ENCODE measurements at places on chromosomes 2 and 18. TPM values are rescaled to one million over a fixed set of nuclear protein-coding genes. Genes with fewer than 3 reads are reported as not detected.

Gene DNAJC5G
- total RNA-seq: not detected

Gene KIAA2012
- total RNA-seq: not detected

Gene GLI2
- total RNA-seq: 0.32 TPM

Gene CIB4
- not detected for total RNA-seq

Gene SFTPB
- total RNA-seq: not detected

Gene ANKRD30BL
- not detected for total RNA-seq

Gene SRSF7
- total RNA-seq: 417 TPM

Gene RRM2
- total RNA-seq: 351 TPM

Gene RGPD4
- not detected for total RNA-seq

Gene EPB41L3
- total RNA-seq: 1.7 TPM

DNA sequence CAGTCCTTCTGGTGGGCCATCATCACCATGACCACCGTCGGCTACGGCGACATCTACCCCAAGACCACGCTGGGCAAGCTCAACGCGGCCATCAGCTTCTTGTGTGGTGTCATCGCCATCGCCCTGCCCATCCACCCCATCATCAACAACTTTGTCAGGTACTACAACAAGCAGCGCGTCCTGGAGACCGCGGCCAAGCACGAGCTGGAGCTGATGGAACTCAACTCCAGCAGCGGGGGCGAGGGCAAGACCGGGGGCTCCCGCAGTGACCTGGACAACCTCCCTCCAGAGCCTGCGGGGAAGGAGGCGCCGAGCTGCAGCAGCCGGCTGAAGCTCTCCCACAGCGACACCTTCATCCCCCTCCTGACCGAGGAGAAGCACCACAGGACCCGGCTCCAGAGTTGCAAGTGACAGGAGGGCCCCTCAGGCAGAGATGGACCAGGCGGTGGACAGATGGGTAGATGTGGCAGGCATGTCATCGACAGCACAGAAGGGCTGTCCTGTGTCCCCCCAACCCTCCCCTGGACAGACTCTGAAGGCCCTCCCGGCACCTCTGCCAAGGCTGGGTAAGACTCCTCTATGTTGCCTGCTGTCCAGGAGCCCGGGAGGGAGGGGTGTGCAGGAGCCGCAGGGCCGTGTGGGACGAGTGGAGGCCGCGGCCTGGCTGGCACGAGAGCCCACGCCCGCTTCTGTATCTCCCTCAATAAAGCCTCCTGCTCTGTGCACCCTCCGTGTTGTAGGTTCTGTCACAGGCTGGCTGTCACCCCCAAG, 2.0 kb downstream of the KCNF1 start:
- DNase-seq: no peak
- peaks cover 16% of the 10 kb centered on the region for H3K27me3 ChIP-seq
- H3K36me3 ChIP-seq: no peaks in the 10 kb centered on the region
- H3K4me1 ChIP-seq: no peaks in the 10 kb centered on the region
- H3K27ac ChIP-seq: no peak overlapping the region
- no peak overlapping the region for H3K4me3 ChIP-seq

- peaks cover 12% of the 10 kb centered on the region for H3K27me3 ChIP-seq
- H3K4me3 ChIP-seq: no peak overlapping the region
- no peaks in the 10 kb centered on the region for H3K4me1 ChIP-seq
These were observed 43.3 kb downstream of the ZNF532 start for GRCh38 chr18:58908006-58908405.

DNA sequence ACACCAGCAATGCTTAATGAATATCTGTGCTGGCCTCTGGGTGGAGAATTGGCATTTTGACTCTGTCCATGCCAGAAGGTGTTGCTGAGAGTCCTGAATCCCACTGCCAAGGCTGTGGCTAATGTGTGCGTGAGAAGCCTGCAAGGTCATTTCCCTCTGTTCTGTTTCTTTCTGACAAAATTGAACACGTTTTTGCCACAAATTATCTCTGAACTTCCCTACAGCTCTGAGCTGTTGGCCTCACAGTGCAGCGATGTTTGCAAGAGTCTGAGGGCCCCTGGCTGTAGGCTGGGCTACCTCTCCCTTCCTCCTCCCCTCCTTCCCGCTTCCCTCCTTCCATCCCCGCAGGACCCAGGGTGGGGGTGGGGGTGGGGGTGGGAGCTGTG, 154.1 kb upstream of the HS6ST1 start:
- H3K27ac ChIP-seq: peak overlapping the region; percentile 52
- DNase-seq: no peak
- peaks cover 20% of the 10 kb centered on the region for H3K4me1 ChIP-seq
- H3K27me3 ChIP-seq: peaks cover 4% of the 10 kb centered on the region
- no peak overlapping the region for H3K4me3 ChIP-seq

DNA sequence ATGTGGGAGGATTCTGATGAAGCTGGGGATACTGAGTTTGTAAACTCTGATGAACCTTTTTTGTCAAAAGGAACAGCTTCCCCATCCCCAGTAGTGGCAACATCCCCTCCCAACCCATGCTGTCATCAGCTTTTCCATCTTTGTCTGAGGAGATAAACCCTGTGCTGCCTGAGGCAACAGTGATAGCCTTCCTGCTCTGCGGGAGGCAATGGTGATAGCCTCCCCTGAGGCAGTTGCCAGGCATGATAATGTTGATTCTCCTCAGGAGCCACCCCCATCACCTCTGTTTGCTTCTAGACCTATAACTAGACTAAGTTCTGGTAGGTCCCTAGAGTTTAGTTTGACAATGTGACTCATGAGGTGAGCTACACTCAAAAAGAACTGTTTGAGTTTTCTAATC, 97.5 kb downstream of the ERBB4 start:
- DNase-seq: no peak
- no peaks in the 10 kb centered on the region for H3K36me3 ChIP-seq
- no peaks in the 10 kb centered on the region for H3K4me1 ChIP-seq
- H3K27ac ChIP-seq: no peak overlapping the region

GRCh38 chr18:62379051-62379450, 53.9 kb downstream of the TNFRSF11A start:
- H3K27ac ChIP-seq: peak overlapping the region; percentile 40
- H3K36me3 ChIP-seq: peaks cover 43% of the 10 kb centered on the region
- no peak for DNase-seq
- H3K4me3 ChIP-seq: no peak overlapping the region
- H3K4me1 ChIP-seq: peaks cover 55% of the 10 kb centered on the region

DNA sequence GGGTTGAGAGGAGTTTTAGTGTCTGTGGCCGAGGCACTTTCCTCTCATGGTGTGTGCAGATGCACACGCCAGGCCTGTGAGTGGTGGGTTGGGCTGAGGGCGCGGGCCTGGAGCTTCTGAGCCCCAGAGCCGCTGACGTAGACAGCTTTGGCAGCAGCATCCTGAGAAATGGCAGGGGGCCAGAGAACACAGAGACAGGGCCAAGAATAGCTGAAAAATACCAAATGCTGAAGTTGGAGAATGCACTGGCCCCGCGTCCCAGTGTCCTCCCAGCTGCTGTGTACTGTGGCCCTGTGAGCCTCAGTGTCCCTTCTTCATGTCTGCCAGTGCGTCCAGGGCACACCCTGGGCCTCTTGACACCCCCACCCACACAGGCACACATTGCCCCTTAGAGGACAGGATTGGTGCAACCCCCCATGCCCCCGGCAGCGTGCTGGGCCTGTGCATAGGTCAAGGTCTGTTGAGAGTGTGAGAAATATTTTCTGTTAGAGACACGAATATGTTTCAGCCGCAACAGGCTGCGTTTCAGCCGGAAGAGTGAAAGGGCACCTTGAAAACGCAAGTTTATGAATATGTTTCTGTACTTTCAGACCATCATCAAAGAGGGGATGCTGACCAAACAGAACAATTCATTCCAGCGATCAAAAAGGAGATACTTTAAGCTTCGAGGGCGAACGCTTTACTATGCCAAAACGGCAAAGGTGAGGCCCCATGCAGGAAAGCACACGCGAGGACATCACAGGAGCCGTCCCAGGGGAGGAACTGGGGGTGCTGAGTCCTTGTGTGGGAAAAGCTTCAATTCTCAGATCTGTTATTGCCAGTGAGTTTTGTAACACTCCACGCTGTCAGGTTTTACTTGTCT, 33.6 kb downstream of the DGKD start:
- DNase-seq: no peak
- H3K36me3 ChIP-seq: peaks cover 14% of the 10 kb centered on the region
- peaks cover 35% of the 10 kb centered on the region for H3K4me1 ChIP-seq
- no peaks in the 10 kb centered on the region for H3K27me3 ChIP-seq

- H3K4me1 ChIP-seq: peaks cover 10% of the 10 kb centered on the region
- no peak for DNase-seq
- H3K4me3 ChIP-seq: no peak overlapping the region
- peaks cover 11% of the 10 kb centered on the region for H3K27me3 ChIP-seq
- H3K27ac ChIP-seq: no peak overlapping the region
- no peaks in the 10 kb centered on the region for H3K36me3 ChIP-seq
These were observed 179.5 kb downstream of the SMAD2 start for GRCh38 chr18:47750889-47751423.

DNA sequence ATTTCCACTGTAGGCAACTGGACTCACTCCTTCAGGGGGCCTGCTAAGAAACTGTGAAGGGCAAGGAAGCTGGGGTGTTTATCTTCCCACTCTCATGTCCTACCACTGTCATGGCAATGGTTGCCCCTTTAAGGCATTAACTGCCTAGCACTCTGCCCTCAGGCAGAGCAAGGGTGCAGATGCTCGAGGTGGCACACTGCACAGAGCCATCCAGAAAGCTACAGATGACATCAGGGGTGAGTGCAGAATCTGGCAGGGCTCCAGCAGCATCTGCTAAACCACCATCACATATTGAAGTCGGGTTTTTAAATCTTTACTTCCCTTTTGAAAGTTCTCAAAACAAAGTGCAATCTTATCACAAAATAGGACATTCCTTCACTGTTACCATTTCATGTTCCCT, 75.4 kb downstream of the RAPGEF4 start:
- H3K4me1 ChIP-seq: no peaks in the 10 kb centered on the region
- no peak for DNase-seq
- no peak overlapping the region for H3K4me3 ChIP-seq
- H3K27me3 ChIP-seq: peaks cover 17% of the 10 kb centered on the region
- no peak overlapping the region for H3K27ac ChIP-seq

GRCh38 chr18:69213842-69214241, 186.8 kb upstream of the DOK6 start:
- DNase-seq: no peak
- H3K27ac ChIP-seq: no peak overlapping the region
- no peaks in the 10 kb centered on the region for H3K4me1 ChIP-seq
- no peak overlapping the region for H3K4me3 ChIP-seq
- H3K27me3 ChIP-seq: no peaks in the 10 kb centered on the region

DNA sequence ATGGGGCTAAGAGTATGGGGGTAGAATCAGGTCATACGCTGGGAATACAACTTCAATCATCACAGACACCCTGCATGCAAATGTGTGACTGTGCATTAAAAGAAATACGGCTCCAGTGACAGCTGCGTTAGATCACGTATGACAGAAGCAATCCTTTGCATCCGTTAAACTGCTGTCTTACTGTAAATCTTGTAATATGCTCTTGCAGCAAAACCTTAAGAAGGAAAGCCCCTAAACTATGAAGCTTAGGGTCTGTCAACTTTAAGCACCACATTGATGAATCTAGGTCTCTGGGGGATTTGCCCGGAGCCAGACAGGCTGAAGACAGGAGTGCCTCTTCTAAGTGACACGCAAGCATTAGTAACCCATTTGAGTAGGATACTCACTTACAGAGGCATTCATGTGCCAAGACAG, 84.7 kb upstream of the EML6 start:
- no peak overlapping the region for H3K4me3 ChIP-seq
- peaks cover 44% of the 10 kb centered on the region for H3K4me1 ChIP-seq
- no peak overlapping the region for H3K27ac ChIP-seq
- DNase-seq: no peak
- H3K27me3 ChIP-seq: no peaks in the 10 kb centered on the region

DNA sequence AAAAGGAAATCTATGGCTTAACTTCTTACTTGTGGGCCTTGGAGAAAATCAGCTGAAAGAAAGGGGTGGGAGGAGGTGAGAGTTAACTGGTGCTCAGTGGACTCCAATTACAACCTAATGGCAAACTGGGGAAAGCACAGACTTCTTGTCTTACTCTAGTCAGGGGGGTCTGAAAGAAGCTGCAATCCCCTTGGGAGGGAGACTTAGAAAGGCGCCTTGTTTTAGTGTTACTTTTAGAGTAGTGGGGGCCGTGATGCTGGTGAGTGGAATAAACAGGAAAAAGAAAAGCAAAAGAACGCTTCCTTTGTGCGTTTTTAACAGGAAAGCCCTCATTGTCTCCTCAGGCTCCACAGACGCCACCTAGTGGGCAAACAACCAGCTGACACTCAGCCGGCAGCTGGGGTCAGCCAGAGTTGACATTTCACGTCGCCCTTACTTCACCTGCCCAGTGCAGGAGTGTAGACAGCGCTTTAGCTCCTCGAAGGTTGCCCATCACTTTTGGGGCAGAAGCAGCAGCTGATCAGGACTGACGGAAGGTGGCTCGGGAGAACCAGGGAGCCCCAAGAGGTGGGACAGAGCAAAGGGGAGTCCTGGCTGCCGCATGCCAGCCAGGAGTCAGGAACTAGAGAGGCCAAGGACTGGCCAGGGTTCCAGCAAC, 55.9 kb upstream of the GORASP2 start:
- H3K27ac ChIP-seq: peak overlapping the region; percentile 73
- H3K4me3 ChIP-seq: peak overlapping the region; percentile 38
- no peaks in the 10 kb centered on the region for H3K36me3 ChIP-seq
- no peaks in the 10 kb centered on the region for H3K27me3 ChIP-seq
- peak; percentile 63 for DNase-seq
- H3K4me1 ChIP-seq: peaks cover 13% of the 10 kb centered on the region

DNA sequence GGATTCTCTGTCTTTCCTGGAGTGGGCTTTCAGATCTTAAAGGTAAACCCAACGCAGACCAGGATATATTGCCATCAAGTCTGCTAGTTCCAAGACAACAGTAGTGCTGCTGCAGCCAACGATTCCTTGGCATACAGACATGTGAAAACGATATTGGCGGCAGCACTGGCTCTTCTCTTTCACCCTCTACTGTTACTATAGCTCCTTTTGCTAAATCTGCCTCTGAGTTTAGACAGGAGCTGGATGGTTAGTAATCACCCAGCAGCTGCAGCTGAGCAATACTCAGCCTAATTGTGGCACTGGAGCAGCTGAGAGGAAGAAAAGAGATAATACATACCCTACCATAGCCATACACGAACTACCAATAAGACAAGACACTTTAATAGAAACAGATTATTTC, 4.0 kb downstream of the YES1 start:
- H3K27me3 ChIP-seq: no peaks in the 10 kb centered on the region
- peaks cover 8% of the 10 kb centered on the region for H3K36me3 ChIP-seq
- no peak for DNase-seq
- H3K4me1 ChIP-seq: peaks cover 69% of the 10 kb centered on the region
- H3K27ac ChIP-seq: no peak overlapping the region
- peak overlapping the region; percentile 37 for H3K4me3 ChIP-seq

- H3K27me3 ChIP-seq: peaks cover 2% of the 10 kb centered on the region
- H3K4me1 ChIP-seq: peaks cover 2% of the 10 kb centered on the region
- no peak for DNase-seq
- no peak overlapping the region for H3K4me3 ChIP-seq
These were observed 32.2 kb upstream of the REL start for GRCh38 chr2:60849187-60849586.

- no peak overlapping the region for H3K27ac ChIP-seq
- no peak for DNase-seq
- no peaks in the 10 kb centered on the region for H3K27me3 ChIP-seq
- H3K36me3 ChIP-seq: no peaks in the 10 kb centered on the region
- no peaks in the 10 kb centered on the region for H3K4me1 ChIP-seq
- no peak overlapping the region for H3K4me3 ChIP-seq
These were observed 500.6 kb downstream of the SATB2 start for GRCh38 chr2:198957181-198957580.

Measured in activated T-helper 1 cell treated with anti-CD3 and anti-CD28 coated beads, Interleukin-12 subunit alpha, Interleukin-12 subunit beta, Interleukin-2, Interleukin-4 antibody, amounts not matched to agents 30 ng/mL and 10 ng/mL and 1 ng/mL, durations not matched to agents 14 hours and 24 hours and 36 hours (primary cell).